Activated naive CD8-positive, alpha-beta T cell treated with anti-CD3 and anti-CD28 coated beads, Interleukin-2, amount 10 ng/mL, durations not matched to agents 7 days and 5 days (primary cell): ENCODE measurements at places on chromosomes 11 and 22. TPM values are rescaled to one million over a fixed set of nuclear protein-coding genes. Genes with fewer than 3 reads are reported as not detected.

Gene C22orf15
- total RNA-seq, result 2.1 TPM

Gene C11orf91
- total RNA-seq, result not detected

Gene SMTNL1
- not detected for total RNA-seq

Gene HBG2
- not detected for total RNA-seq

Gene NLRP10
- total RNA-seq, result not detected

- DNase-seq, result no peak
Observed at GRCh38 chr11:57936050-57936418, 87.6 kb upstream of the OR9Q1 start.

- no peak for DNase-seq
Observed at GRCh38 chr11:3129181-3129590, 35.9 kb downstream of the OSBPL5 start.

- no peak for DNase-seq
Observed at GRCh38 chr11:108226036-108226435, 3.2 kb downstream of the ATM start.

DNA sequence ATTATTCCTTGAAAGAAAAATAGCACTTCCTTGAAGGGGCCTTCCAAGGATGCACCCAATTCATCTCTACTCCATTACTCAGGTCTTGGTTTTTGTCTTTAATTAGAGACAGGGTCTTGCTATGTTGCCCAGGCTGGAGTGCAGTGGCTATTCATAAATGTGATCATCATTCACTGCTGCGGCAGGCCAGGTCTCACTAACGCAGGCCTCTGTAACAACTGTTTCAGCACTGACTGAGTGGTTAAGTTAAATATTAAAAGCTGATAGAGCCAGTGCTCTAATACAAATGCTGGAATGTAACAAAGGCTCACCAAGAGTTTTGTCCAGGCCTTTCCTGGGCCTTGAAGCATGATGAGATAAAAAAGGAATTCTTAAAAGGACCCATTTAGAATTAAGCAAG lies 61.4 kb upstream of the GNAZ start:
- DNase-seq, result no peak

DNA sequence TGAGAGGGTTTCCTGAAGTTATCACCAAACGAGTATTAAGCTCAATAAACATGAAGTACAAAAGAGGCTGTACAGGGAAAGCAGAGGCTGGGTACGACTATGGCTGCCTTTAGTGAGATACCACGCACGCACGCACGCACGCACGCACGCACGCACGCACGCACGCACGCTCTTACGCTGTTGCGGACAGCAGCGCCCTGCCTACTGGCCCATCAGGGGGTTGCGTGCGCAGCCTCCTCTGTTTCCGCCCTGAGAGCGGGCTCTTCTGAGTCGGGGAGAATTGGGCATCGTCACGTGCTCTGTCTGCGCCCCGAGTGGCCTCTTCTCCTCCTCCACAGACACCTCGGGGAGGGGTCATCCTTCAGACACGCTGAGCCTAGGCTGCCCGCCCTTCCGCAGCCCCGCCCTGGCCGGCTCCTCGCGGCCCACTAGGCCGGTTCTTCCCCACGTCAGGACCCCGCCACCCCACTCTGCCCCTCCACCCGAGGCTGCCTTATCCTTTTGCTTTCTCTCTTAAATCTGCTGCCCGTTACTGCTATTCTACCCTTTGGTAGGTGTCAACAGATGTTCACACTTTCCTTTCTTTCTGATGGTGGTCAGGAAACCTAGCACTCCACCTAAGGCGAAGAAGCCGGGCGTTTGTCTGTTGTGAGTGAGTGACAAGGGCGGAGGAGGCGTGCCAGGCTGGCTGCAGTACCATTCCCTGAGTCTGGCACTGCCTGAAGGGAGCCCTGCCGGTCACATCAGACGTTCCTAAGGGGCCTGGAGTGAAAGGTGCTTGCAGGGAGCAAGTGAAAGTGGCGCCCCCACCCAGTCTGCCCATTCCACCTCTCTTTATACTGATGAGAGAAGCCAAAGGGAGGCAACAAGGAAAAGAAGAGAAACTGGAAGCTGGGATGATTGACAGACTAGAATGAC lies 300.4 kb upstream of the B3GAT1 start:
- no peak for DNase-seq

- peak; percentile 74 for DNase-seq
Observed at GRCh38 chr22:21642584-21643448, 714 bp downstream of the SDF2L1 start.

DNA sequence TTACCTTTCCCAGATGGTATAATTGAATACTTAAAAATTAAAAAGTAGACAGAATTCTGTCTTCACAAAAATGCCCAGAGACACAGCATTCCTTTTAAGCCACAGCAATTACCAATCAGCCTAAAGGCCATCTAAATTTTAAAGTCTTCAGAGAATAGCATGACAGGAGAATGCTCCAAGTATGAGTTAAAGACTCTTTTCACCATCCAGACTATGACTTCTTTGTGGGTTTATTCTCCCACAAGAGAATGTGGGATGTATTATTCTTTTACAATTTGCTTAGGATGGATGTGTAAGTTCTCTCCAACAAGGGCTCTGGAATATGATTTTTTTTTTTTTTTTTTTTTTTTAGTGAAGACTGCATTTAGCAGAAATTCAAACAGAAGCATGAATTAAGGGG lies 249.9 kb downstream of the TTC28 start:
- DNase-seq, result no peak

DNA sequence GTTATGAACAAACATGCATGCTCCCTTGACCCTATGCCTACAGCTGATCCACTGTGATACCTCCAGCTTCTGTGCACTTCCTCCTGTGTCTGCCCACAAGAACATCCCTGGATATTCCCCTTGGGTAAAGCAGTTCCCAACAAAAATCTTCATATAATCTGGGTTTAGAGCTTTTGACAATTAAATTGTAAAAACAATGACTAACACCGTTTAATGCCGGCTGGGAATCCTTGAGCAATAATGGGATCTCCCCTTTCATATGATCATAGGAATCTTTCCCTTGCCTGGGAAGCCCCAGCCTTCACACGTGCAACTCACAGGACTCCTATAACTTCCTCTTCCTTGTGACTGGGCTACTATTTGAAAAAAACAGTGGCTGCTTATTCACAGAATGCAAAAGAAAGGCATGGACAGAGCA lies 6.3 kb upstream of the ZC3H12C start:
- no peak for DNase-seq

- no peak for DNase-seq
Observed at GRCh38 chr11:76838678-76839068, 22.0 kb upstream of the ACER3 start.

DNA sequence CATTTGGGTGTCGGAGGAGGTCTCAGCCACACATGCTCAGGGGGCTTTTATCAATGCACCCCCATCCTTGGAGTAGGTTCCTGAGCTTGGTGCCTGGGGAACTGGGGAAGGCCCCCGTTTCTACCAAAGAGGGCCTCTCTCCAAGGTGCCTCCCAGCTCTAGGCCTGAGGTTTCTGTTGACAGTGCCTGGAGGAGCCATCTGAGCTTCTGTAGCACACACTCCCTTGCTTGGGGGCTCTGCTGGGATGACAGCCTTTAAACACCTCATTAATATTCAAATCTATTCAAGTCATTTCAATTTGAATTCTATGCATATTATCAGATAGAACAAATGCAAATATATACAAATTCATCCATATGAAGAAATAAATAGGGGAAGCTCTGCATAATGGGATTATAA lies 18.9 kb downstream of the KIRREL3 start:
- no peak for DNase-seq

DNA sequence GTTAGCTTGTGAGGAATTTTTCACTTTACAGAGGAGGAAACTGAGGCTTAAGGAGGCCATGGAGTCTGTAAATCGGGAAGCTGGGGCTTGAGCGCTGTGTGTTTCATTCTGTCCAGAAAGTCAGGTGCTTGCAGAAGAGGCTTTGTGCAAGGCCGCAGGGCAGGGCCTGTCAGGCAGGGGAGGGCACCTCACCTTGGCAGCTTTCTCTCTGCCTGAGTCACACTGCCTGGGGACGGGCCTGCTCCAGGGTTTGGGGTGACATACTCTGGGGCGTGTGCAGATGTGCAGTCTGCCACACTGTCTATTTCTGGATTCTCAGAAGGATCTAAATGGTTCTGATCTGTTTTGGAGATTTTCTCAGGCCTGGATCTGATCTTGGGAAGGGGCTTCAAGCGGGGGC lies 8.4 kb downstream of the INCENP start:
- no peak for DNase-seq

DNA sequence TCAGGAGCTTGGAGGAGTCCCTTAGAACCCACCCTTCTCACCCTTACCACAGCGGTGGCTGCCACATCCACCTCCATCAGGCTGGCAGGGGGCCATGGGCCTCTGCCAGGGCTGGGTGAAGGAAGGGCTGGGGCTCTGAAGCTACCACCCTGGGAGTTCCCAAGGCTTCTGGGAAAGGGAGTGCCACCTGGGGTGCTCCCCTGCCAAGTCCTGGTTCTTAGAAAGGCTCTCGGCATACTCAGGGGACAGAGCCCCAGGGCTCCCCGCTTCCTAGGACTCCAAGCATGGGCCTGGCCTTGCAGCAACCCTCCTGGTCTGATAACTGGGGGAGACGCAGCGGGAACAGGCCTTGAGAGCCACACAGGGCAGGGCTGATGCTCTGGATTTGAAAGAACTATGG lies 438 bp upstream of the PLA2G3 start:
- no peak for DNase-seq

DNA sequence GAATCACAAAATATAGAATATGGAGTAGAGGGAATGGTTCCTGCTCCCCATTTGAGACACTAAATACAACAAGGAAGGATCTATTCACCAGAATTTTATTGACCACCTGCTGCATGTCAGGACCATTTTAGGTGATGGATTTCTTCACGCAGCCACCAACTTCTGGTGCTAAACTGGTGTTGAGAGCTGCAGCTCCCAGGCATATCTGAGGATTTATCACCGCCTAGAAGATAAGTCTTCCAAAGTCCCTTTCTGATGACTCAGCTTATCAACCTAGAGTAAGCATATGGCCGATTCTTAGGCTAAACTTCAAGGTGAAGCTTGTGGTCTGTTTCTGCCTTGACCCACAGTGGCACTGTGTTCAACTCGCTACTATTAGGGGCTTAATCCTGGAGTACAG lies 6.7 kb downstream of the DDI1 start:
- no peak for DNase-seq

- DNase-seq, result no peak
Observed at GRCh38 chr11:114019046-114019445, 40.5 kb upstream of the ZBTB16 start.

DNA sequence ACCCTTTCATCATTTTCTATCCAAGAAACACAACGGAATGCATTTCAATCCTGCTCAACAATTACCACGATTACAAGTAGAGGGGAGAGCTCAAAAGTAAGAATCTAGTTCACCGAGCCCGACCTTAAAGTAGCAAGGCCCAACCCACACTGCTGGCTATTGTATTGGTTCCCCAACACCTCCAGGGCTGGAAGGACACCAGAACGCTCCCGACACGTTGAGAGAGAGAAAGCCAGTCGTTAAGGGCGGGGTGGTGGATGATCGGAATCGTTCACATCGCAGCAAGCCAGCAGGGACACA lies 690 bp downstream of the CKAP5 start:
- no peak for DNase-seq

DNA sequence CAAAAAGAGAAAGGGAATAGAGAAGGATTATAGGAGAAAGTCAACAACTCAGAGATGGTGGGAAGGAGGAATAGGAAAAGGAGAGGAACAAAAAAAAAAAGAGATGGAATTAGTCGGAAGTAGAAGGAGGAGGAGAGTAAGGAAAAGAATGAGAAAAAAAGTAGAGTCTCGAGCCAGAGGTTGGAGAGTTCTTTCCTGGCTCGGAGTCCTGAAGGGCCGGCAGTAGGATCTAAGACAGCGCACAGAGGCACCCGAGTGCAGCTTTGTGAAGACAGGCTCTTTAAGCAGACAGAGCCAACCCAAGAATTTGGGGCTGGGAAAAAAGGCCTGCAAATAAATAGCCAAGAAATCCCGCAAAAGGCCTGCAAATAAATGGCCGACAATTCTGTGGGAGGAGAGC lies 170.4 kb upstream of the CCDC90B start:
- DNase-seq, result no peak

GRCh38 chr11:12494699-12495098 lies 117.3 kb downstream of the PARVA start:
- DNase-seq, result no peak

- DNase-seq, result no peak
Observed at GRCh38 chr11:106990331-106990730, 27.9 kb downstream of the GUCY1A2 start.
